ENCODE measurements at places on chromosomes 13 and 19.

DNA sequence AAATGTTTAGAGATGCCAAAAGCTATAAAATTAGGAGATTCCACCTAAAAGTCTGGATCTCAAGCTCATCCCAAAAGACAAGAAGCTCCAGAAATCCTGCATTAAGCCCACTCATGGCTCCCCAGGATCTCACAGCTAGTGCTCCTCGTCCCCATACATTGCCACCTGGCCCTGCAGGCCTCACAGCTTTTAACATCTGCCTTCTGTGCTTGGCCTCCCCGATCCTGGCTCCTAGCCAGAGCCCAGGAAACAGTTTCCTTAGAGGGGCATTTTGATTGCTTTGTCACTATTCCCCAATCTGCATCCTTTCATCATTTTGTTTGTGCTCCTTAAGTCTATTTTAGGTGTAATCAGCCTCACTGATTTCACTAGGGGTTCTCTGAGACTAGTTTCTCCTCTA is 14.5 kb upstream of the DCT start:
- no peaks in the 10 kb centered on the region for H3K27me3 ChIP-seq
- no peaks in the 10 kb centered on the region for H3K4me1 ChIP-seq

DNA sequence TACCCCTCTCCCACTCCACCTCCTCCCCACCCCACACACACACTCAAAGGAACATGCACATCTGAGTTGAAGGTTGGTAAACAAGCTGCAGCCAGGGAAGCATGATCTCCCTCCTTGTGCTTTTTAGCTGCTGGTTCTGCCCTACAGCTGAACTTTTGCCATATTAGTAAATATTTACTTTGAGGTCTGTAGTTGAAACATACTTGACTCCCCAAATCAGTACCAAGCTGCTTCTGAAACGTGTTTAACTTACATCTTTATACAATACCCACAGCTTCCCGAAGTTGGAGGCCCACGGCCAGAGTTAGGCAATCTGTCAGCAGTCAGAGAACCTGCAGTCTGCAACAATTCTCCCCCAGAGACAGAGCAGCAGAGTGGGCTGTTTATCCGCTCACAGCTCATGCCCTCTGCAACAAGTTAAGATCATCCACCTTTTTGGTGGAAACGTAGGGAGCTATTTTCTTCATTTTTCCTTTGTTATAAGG is 1.5 kb upstream of the PCDH20 start:
- H3K4me1 ChIP-seq: no peaks in the 10 kb centered on the region
- H3K4me3 ChIP-seq: no peak overlapping the region
- no peaks in the 10 kb centered on the region for H3K27me3 ChIP-seq
- no peak for DNase-seq
- no peak overlapping the region for H3K27ac ChIP-seq

GRCh38 chr13:98749501-98749900 is 3.0 kb downstream of the SLC15A1 start:
- H3K27me3 ChIP-seq: peaks cover 21% of the 10 kb centered on the region
- H3K27ac ChIP-seq: no peak overlapping the region
- peaks cover 6% of the 10 kb centered on the region for H3K4me1 ChIP-seq

DNA sequence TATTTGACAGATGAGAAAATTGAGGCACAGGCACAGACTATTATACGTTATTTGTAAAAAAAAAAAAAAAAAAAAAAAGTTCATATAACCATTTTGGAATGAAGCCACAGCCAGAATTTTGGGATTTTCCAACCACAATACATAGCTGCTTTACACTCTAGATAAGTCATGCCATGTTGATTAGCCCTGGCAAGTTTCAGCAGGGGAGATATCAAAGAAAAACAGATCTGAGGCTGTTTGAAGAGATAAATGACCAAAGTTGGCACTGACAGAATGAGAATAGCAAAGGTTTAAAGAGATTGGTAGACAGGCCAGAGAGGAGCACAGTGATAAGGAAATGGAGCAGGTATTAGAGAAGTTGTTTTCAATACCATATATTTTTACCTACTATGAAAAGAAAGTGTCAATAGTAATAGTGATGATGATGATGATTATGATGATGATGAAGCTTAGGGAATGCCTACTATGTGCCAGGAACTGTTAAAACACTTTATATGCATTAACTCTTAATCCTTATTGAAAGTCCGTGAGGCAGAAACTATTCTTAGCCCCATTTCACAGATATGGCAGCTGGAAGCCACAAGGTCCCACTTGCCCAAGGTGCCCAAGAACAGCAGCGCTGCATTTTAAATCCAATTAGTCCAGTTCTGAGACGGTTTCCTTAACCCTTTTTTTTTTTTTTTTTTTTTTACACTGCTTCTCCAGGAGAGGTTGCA is 105.5 kb downstream of the MBNL2 start:
- no peaks in the 10 kb centered on the region for H3K4me1 ChIP-seq
- H3K36me3 ChIP-seq: no peaks in the 10 kb centered on the region
- no peaks in the 10 kb centered on the region for H3K27me3 ChIP-seq
- H3K27ac ChIP-seq: no peak overlapping the region

GRCh38 chr13:87356314-87356713 is 314.9 kb upstream of the SLITRK5 start:
- DNase-seq: no peak
- no peak overlapping the region for H3K4me3 ChIP-seq
- H3K36me3 ChIP-seq: no peaks in the 10 kb centered on the region
- no peak overlapping the region for H3K27ac ChIP-seq
- no peaks in the 10 kb centered on the region for H3K27me3 ChIP-seq
- H3K4me1 ChIP-seq: no peaks in the 10 kb centered on the region

- no peak for DNase-seq
- H3K27ac ChIP-seq: peak overlapping the region; percentile 95
- H3K27me3 ChIP-seq: no peaks in the 10 kb centered on the region
- peaks cover 43% of the 10 kb centered on the region for H3K36me3 ChIP-seq
- H3K4me3 ChIP-seq: no peak overlapping the region
Observed at GRCh38 chr19:2039089-2039958, 11.7 kb downstream of the MKNK2 start.

- H3K4me1 ChIP-seq: no peaks in the 10 kb centered on the region
- H3K27me3 ChIP-seq: no peaks in the 10 kb centered on the region
- no peak overlapping the region for H3K27ac ChIP-seq
- peaks cover 59% of the 10 kb centered on the region for H3K36me3 ChIP-seq
- H3K4me3 ChIP-seq: no peak overlapping the region
- no peak for DNase-seq
Observed at GRCh38 chr19:10353793-10354391, 14.5 kb upstream of the ICAM3 start.

GRCh38 chr19:17536955-17537354 is 18.5 kb upstream of the COLGALT1 start:
- no peaks in the 10 kb centered on the region for H3K27me3 ChIP-seq
- no peaks in the 10 kb centered on the region for H3K36me3 ChIP-seq
- no peak overlapping the region for H3K27ac ChIP-seq
- no peak for DNase-seq
- no peak overlapping the region for H3K4me3 ChIP-seq

GRCh38 chr19:3142292-3142670 is 6.4 kb downstream of the GNA15 start:
- H3K4me3 ChIP-seq: no peak overlapping the region
- H3K4me1 ChIP-seq: peaks cover 19% of the 10 kb centered on the region
- H3K36me3 ChIP-seq: no peaks in the 10 kb centered on the region

DNA sequence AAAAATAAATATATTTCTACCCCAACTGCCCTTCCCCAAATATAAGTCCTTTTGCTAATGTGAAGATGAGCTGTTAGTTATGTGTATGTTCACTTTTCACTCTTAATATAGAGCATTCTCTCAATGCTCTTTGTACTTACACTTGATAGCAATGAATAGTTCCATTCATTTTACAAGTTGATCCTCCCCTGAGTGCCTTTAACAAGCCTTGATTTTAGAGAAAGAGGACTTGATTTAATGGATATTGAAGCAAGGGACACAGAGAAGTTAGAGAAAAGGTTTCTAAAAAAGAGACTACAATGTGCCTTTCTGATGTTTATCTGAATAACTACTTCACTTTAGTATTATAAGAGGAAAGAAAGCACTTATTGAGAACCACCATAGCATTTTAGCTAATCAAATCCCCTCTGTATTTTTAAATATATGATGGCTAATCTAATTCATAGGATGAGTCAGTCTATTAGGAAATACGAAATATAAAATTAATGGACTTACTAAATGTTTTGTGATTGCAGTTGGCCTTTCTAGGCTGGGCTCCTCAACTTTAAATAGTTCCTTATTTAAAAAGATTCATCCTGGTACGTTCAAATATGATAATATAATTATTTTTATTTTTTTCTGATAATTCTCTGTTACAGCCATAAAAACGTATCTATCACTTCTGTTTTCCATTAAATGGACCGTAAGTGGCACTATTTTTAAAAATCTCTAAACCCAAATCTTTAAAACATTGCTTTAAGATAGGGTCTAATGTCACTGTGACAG is 1097.8 kb upstream of the SLC10A2 start:
- H3K27ac ChIP-seq: no peak overlapping the region
- H3K4me3 ChIP-seq: no peak overlapping the region
- no peaks in the 10 kb centered on the region for H3K36me3 ChIP-seq
- DNase-seq: no peak

- H3K27ac ChIP-seq: no peak overlapping the region
- DNase-seq: no peak
- no peak overlapping the region for H3K4me3 ChIP-seq
- H3K4me1 ChIP-seq: no peaks in the 10 kb centered on the region
Observed at GRCh38 chr19:3644351-3645066, 17.9 kb upstream of the CACTIN start.

- DNase-seq: no peak
- H3K27me3 ChIP-seq: peaks cover 54% of the 10 kb centered on the region
Observed at GRCh38 chr13:52850396-52851136, 2.1 kb upstream of the PCDH8 start.

DNA sequence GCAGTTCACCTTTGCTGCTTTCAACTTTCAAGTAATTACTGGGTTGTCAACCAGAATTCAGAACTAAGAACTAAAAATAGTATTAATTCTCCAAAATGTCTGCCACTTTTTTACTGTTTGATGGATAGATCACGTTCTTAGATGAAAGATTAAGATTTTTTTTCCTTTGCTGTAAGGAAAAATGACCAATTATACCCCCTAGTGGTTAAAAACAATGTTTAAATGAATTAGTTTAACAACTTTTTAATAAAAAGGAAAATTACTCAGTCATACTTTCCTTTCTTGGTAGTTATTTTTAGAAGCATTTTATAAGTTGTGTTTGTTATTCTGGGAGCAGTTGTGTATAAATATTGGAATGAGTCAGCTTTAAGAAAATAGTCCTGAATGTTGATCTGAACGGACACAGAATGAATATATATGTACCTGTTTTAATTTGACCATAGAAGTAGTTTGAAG is 4.6 kb downstream of the TM9SF2 start:
- H3K27me3 ChIP-seq: no peaks in the 10 kb centered on the region
- H3K36me3 ChIP-seq: peaks cover 17% of the 10 kb centered on the region
- DNase-seq: no peak
- H3K27ac ChIP-seq: no peak overlapping the region
- H3K4me3 ChIP-seq: no peak overlapping the region

- no peak overlapping the region for H3K27ac ChIP-seq
- no peak overlapping the region for H3K4me3 ChIP-seq
Observed at GRCh38 chr19:47418692-47419029, 666 bp downstream of the MEIS3 start.

DNA sequence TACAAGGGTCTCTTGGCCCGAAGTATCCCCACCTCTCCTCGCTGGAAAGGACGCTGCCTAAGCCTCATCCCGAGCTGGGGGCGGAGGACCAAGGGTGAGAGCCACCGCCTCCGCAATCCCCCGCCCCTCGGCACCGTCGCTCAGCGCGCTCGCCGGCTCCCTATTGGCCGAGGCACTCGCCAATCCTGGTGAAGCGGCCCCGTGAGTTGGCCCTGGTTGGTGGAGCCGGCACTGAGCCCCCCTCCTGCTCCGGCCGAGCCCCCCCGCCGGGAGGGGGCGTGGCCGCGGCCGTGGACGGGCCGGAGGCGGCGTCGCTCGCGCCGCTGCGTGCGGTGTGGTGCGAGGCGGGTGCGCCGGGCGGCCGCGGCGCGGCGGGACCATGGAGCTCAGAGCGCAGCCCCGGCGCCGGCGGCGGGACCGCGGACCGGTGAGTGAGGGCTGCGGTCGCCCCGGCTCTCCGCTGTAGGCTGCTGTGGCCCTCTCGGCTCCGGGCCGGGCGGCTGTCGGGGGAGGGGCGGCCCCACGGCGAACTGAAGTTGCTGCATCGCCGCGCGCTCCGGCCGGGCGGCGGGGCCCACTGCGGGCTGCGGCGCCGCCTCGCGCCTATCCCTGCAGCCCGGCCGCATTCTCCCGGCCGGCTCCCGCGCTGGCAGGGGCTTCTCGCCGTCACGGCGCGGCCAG is at the start of gene WASF3:
Gene WASF3, plus strand, starts transcription at position 291 of the 681 bp plus-strand sequence. CDS start 84,588 bp downstream, outside the sequence.
- H3K4me1 ChIP-seq: peaks cover 7% of the 10 kb centered on the region
- no peaks in the 10 kb centered on the region for H3K27me3 ChIP-seq
- no peak within 1 kb of the TSS for H3K4me3 ChIP-seq

GRCh38 chr13:110971486-110971885 is 56.6 kb upstream of the ANKRD10 start:
- no peak overlapping the region for H3K4me3 ChIP-seq
- DNase-seq: no peak
- no peaks in the 10 kb centered on the region for H3K27me3 ChIP-seq
- H3K27ac ChIP-seq: no peak overlapping the region

- no peaks in the 10 kb centered on the region for H3K27me3 ChIP-seq
- DNase-seq: no peak
Observed at GRCh38 chr13:30618186-30618929, 638 bp downstream of the USPL1 start.

DNA sequence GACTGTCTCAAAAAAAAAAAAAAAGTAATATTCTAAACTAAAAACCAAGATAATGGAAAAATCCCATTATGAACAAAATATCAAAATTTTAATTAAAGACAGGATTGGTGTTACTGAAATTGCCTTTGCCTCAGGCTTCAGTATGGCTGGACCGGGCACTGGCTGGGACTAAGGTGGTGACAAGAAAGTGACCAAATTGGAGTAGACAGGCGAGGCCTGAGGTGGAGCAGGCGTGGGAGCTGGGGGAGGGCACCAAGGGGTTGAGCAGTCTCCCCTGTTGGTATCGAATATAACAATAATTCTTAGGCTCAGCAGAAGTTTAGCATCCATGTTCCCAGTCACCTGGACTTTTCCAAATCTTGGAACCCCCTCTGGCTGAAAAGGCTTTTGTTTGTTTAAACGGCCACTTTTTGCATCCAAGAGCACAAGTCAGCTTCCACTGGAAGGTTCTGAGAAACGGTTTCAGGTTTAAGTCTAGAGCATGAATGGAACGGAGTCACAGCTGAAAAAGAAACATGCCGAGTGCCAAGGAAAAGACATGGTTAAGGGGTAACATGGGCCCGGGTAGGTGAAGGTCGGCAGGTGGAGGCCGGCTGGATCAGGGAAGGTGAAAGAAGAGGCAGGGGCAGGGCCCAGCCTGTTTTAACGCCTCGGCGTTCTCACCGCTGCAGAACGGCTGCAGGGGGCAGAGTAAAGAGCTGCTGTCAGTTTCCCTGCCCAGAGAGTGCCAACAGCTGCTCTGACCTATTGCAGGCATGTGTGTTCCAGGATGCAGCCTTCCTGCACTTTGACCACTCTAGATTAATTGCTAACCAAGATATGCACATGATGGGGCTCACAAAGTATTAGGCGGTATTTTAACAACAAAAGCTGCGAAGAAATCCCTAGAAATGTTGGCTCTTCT is 104.4 kb downstream of the TM9SF2 start:
- H3K4me1 ChIP-seq: peaks cover 11% of the 10 kb centered on the region
- peak overlapping the region; percentile 64 for H3K27ac ChIP-seq
- DNase-seq: peak; percentile 19
- H3K4me3 ChIP-seq: peak overlapping the region; percentile 86
- H3K27me3 ChIP-seq: no peaks in the 10 kb centered on the region
